AG10803 (cell line): ENCODE measurements at places on chromosomes 3 and 15.

GRCh38 chr3:52469001-52469400 lies 13.6 kb downstream of the NISCH start:
- no peak for DNase-seq

GRCh38 chr3:138476526-138476925 lies 42.1 kb downstream of the ESYT3 start:
- DNase-seq: no peak

GRCh38 chr3:155983834-155984474 lies 113.5 kb downstream of the GMPS start:
- no peak for DNase-seq

GRCh38 chr3:124660599-124660998 lies 69.7 kb upstream of the UMPS start:
- DNase-seq: no peak

- peak; percentile 18 for DNase-seq
These were observed 5.6 kb downstream of the SERPINI1 start for GRCh38 chr3:167740961-167741587.

GRCh38 chr3:100399341-100400071 lies 1.4 kb downstream of the TOMM70 start:
- DNase-seq: no peak

DNA sequence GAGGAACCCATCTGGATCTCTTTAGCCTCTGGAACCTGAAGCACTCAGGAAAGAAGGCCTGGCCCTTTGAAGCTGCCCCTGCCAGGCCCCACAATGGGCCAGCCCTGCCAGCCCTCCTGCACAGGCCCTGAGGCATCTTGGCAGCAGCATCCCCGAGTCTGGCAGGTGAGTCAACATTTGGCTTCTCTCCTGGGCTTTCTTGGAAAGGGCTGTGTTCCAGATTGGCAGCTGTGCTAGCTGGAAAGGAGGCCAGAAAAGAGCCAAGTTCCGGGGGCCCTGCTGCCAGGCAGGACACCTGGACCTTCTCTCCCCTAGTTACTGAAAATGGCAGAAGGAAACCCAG lies 187.2 kb downstream of the SHQ1 start:
- DNase-seq: peak; percentile 91

DNA sequence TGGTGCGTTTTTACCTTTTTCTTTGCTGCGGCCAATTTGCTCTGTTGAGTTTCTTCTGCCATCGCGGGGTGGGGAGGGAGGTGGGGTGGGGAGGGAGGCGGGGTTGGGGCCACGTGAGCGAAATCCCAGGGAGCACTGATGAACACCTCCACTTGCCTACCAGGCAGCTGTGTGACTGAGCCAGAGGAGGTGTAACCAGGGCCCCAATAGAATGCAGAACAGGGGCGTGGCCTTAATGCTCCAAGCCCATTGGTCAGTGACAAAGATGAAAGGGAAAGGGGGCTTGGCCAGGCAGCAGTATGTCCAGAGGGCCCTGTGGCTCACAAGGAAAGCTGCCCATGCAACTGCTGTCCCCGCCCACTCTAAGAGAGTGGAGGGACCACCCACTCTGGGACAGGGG lies 21.4 kb upstream of the OR4F6 start:
- no peak for DNase-seq

- DNase-seq: peak; percentile 42
These were observed 11.9 kb upstream of the LRTM1 start for GRCh38 chr3:54939557-54940300.

GRCh38 chr3:140007081-140007480 lies 72.1 kb downstream of the CLSTN2 start:
- DNase-seq: no peak

DNA sequence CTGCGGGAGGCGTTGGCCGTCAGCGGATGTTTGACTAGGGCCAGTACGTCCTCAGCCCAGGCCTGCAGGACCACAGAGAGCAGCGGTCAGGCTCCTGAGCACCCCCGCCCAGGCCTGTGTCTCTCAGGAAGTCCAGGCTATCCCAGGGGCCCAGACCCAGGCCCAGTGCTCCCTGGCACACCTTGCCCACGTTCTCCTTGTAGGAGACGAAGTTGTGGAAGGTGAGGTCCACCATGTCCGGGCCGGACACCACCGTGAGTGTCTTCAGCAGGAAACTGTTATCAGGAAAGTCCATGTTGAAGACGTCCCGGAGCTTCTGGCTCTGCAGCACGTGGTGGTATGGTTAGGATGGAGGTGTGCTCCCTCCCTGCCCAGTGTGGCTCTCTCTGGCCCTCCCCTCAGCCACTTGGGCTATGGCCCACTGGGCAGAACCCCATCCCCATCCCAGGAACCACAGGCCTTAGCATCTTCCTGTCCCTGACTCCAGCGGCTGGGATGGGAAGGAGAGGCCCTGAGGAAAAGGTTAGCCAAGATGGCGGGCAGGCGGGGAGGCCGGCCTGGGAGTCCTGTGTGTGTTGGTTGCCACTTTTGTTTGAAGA lies 5.3 kb downstream of the PLCB2 start:
- DNase-seq: no peak

GRCh38 chr3:94249491-94250079 lies 186.7 kb downstream of the NSUN3 start:
- DNase-seq: peak; percentile 80

GRCh38 chr3:58799271-58799670 lies 132.7 kb upstream of the FAM3D start:
- no peak for DNase-seq

GRCh38 chr3:40621252-40621651 lies 96.5 kb downstream of the ZNF621 start:
- DNase-seq: no peak

DNA sequence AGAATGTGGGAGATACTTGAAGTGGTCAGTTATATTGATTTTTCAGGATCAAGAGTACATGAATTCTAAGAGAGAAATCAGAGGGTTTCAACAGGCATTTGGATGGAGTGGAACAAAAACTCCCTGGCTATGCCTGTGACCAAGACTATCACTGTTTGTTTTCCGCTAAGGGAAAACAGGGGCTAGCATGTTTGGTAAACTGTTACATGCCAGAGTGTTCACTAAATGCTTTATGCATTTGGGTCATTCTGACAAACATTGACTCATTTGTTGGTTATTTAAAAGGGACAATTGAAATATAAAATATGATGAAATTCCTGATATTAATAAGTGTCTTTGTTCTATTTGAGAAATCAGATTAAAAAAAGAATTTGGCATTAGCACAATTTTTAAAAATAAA lies 603.9 kb upstream of the KCNMB2 start:
- DNase-seq: peak; percentile 34

DNA sequence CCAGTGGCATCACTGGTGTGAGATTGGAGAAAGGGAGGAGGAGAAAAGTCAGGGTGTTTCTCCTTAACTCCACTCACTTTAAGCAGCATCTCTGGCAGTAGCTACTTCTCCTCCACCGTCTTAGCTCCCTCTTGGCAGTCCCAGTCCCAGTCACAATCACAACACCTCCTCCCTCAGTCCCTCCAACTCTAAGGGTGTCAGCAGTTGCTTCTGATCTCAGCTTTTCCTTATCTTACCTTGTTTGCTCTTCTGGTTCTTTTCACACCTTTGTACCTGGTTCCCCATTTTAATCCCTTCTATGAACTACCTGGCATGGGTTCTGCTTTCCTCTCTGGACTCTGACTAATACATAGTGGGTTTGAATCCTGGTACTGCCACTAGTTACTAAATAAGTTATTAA lies 188.3 kb upstream of the CTDSPL start:
- no peak for DNase-seq

DNA sequence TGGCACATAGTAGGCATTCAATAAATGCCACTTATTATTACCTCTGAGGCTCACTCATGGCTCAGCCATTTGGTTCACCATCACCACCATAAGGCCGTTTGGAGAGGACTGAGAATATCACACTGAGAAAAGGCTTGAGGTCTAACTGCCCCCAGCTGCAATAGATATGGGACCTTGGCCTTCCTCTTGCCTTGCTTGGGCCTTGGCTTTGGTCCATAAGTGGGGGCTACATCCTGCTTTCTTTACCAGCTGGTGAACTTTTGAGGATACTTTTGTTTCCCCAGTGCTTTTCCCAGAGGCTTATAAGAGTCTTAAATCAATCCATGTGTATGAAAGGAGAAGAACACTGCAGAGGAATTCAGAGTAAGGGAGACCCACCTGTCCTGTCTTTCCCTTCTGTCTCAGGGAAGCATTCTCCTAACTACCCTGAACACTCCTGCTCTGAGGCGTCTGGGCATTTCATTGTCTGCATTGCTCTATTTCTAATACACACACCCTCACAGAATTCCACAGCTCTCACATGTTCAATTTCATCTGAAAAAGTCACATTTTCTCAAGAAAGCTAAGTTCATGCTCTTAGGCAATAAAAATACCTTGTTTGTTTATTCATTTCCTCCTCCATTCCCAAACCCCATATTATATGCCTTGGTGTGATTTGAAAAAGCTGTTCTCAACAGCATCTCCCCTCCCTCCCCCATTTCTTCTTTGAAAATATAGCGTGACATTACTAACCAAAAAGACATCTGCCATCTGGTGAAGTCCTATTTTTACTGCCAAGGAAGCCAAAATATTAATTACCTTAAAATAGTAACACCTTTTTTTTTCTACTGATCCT lies 22.5 kb upstream of the KCNMB2 start:
- DNase-seq: peak; percentile 92

DNA sequence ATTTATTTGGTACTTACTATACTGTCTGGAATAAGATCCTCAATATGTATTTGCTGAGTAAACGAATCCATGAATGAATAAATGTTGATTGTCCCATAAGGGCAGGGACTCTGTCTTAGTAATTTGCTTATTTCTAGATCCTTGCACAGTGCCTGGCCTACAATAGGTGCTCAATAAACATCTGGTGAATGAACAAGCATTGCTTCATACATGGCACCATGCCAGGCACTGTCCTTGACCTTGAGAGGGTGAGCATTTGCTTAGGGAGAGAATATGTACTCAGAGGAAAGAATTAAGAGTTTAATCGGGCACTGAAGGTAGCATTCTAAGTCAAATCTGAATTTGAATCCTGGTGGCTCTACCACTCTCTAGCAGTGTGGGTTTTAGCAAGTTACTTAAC lies 282.1 kb downstream of the THSD4 start:
- DNase-seq: peak; percentile 25

DNA sequence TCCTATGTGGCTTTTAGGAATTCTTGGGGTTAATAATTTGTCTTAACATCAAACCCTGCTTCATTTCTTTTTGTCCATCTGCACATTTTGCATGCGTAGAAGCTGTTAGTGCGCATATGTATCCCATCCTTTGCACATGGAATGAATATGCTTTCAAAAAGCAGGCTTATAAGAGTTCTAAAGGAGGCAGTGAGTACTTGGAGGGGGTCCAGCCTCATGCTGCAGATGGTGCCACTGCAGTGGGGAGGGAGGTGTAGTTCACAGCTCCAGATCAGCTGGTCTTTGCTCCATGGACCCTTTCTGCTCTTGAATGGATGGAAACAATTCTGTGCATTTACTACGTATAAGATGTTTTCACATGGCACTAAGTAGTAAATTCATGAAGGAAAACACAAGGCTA lies 20.7 kb upstream of the SSR3 start:
- DNase-seq: no peak

DNA sequence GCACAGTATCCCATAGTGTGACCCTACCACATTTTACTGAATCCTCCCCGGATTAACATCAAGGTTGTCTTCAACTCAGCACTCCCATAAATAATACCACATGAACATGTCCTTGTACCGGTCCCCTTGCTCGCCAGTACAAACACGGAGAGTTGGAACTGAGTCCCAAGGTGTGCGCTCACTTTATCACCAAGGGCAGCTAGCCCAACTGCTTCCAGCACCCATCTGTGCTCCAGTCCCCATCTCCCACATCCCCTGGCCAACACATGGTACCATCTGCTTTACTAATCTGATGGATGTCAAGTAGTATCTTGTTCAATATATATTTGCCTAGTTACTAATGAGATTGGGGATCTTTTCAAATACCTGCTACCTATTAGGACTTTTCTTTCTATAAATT lies 64.7 kb downstream of the ISG20 start:
- no peak for DNase-seq

- DNase-seq: no peak
These were observed 8.8 kb upstream of the NMD3 start for GRCh38 chr3:161212171-161212771.

- DNase-seq: peak; percentile 68
These were observed 16.5 kb downstream of the SEMA7A start for GRCh38 chr15:74417225-74417624.

GRCh38 chr3:78134496-78134895 lies 1094.6 kb downstream of the ROBO2 start:
- no peak for DNase-seq

GRCh38 chr15:69092159-69092558 lies 68.3 kb upstream of the GLCE start:
- DNase-seq: peak; percentile 28

GRCh38 chr15:42788725-42789124 lies 51.8 kb upstream of the CDAN1 start:
- no peak for DNase-seq

- no peak for DNase-seq
These were observed 219.0 kb downstream of the NFKBIZ start for GRCh38 chr3:102068327-102068726.

DNA sequence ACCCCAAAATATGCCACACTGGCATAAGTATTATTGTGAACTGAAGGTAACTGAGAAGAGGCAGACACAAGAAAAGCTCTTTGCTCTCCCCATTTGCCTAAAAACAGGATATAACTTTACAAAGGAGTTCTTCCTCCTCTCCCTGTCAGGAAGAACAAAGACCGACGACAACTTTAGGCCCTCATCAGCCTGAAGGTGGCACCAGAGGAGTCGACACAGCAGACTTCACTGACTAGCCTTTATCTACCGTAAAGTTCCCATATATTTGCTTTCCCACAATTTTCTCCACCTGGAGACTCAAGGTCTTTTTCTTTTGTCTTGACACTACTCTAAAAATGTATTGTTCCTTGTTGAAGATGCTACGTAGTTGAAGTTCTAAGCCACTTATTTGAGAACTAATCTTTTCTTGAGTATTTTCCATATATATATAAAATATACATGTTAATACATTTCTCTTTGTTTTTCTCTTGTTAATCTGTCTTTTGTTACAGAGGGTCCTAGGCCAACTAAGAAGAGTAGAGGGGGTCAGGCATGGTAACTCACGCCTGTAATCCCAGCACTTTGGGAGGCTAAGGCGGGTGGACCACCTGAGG lies 16.2 kb upstream of the XIRP1 start:
- DNase-seq: peak; percentile 63

GRCh38 chr3:196186651-196187573 lies 24.3 kb downstream of the ZDHHC19 start:
- no peak for DNase-seq

DNA sequence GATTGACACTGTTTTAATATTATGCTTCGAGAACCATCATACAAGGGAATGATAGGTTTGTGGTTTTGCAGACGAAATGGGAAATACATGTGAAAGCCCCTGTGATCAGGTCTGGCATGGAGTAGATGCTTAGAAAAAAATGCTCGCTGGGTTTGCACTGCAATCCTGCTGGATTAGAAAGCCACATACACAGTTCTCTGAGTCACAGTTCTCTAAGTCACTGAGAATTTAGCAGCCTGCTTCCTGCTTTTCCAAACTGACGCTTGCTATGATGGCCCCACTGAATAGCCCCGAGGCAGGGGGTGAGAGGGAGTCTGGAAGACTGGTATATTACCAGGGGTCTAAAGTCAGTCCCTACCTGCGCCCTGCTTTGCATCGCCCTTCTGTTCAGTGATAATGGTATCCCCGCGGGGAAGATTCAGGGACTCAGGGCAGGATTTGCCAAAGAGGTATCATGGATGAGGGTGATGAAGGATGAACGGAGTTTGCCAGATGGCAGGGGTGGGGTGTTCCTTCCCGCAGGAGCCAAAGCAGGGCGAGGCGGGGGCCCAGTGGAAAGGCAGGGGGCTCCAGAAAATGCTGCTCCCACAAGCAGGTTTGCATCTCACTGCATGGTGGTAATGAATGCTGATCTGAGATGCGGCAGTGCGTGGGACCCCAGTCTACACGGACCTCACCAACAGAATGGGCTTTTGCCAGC lies 82.3 kb downstream of the IQSEC1 start:
- peak; percentile 78 for DNase-seq
